ENCODE measurements at places on chromosomes 4 and X. TPM values are rescaled to one million over a fixed set of nuclear protein-coding genes. Genes with fewer than 3 reads are reported as not detected.

Gene FANCB
- total RNA-seq, result 2.2 TPM

Gene FAAH2
- total RNA-seq, result 3.3 TPM

Gene GUCY1A1
- total RNA-seq, result 0.39 TPM

Gene MMRN1
- 0.24 TPM for total RNA-seq

Gene MAGEC1
- not detected for total RNA-seq

Gene MAGED4B
- total RNA-seq, result 63.1 TPM

Gene MAGEA8
- total RNA-seq, result not detected

Gene PLXNA3
- total RNA-seq, result 14.2 TPM

Gene PAGE2B
- total RNA-seq, result not detected

Gene CCNB3
- total RNA-seq, result 0.24 TPM

Gene GRK4
- total RNA-seq, result 4.0 TPM

Gene GABRB1
- total RNA-seq, result 0.16 TPM

Gene DIPK2B
- total RNA-seq, result 1.0 TPM

Gene APLN
- total RNA-seq, result 4.0 TPM

Gene BEX2
- total RNA-seq, result 1.6 TPM

Gene SHOX
- not detected for total RNA-seq

Data from epithelial cell of alveolus of lung (primary cell).